NCI-H524 (cell line): ENCODE measurements at places on chromosomes 2 and 18.
A peak's percentile ranks its signal among the peaks of the same experiment; 100 is the strongest.

- DNase-seq = no peak
These were observed 21.2 kb downstream of the SNED1 start for GRCh38 chr2:241019441-241020139.

GRCh38 chr18:59810735-59811520, 88.9 kb upstream of the PMAIP1 start:
- DNase-seq = no peak

GRCh38 chr2:118374974-118375755, 286.9 kb downstream of the INSIG2 start:
- DNase-seq = no peak

DNA sequence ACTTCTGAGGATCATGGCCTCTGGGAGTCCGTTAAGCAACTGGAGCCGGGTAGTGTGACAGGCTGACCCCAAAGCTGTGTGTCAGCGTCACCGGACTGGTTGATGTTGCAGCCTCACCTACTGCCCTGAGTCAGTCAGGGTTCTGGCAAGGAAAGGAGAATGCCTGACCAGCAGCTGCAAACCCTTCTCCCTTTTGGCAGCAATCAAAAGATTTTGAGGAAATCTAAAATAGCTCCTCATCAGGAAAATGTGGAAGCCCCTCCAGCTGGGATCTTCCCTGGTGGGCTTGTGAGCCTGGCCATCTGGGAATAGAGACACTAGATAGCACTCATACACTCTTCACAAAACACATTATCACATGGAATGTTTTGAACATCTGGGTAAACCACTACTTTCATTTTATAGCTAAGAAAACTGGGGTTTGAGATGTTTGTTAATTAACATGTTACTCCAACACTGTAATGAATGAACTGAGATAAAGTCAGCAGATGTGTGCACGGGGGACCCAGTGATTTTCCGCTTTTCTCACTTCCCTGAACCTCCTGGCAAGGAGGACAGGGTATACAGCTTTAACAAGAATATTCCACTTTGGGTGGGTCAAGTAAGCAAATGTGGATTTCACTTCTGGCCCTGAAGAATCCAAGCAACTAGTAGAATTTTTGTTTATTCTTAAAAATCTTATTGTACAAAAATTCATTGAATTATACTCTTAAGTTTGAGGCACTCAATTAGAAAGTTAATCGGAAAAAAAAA, 24.7 kb downstream of the CLUL1 start:
- DNase-seq = peak; percentile 56

- DNase-seq = no peak
These were observed 21.1 kb downstream of the NFE2L2 start for GRCh38 chr2:177243476-177243875.
